Activated effector memory CD4-positive, alpha-beta T cell treated with anti-CD3 and anti-CD28 coated beads, Interleukin-2, amount 50 U/mL, for 16 hours (primary cell): ENCODE measurements at places on chromosomes 13 and 19.

- peak; percentile 98 for DNase-seq
These were observed 10.2 kb downstream of the STAP2 start for GRCh38 chr19:4328243-4328990.

DNA sequence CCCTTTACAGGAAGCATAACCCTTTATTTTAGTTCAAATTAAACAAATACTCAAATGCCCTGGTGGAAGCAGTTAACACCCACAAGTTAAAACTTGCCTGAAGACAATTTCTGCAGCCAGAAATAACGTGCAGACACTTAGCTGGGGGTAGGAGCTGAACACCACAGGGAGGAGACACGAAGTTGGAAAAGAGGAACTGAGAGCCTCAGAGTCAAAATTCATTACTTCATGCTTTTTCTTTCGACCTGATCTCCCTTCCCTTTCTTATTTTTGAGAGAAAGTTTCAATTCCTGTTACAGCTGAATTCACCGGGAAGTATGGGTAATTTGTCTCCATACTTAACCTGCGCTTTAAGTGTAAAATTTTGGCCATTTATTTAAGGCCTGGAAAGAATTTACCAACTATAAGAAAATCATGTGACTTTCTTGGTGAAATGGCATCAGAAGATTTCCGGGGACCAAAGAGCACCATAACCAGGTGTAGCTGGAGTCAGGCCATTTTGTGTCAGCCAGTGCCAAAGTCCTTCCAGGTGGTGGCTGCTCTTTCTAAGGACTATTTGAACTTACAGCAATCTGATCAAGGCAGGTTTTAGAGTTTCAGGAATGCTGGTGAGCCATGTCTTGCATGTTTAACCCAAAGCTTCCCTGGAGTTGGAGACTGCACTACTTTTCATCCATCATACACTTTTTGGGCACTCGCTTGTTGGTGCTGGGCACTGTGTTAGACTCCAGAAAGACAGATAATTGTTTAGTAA lies 46.5 kb upstream of the RCBTB2 start:
- no peak for DNase-seq

DNA sequence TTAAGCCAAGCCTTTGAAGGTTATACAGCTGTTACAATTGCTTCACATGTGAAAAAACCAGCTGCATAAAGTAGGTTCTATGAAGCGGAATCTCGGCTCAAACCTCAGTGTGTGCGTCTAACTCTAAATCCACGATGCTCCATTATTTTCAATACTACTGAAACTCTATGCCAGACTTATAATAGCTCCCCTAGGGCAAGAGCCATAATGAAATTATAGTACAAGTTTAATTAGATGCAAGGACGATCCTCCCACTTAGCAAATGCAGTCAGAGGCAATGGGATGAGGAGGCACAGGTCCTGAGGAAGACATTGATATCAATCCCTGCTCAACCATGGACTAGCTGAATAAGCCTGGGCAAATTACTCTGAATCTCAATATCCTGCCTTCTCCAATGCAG lies 31.1 kb downstream of the SLC7A1 start:
- no peak for DNase-seq

- no peak for DNase-seq
These were observed 991 bp downstream of the OBI1 start for GRCh38 chr13:78657699-78658629.

DNA sequence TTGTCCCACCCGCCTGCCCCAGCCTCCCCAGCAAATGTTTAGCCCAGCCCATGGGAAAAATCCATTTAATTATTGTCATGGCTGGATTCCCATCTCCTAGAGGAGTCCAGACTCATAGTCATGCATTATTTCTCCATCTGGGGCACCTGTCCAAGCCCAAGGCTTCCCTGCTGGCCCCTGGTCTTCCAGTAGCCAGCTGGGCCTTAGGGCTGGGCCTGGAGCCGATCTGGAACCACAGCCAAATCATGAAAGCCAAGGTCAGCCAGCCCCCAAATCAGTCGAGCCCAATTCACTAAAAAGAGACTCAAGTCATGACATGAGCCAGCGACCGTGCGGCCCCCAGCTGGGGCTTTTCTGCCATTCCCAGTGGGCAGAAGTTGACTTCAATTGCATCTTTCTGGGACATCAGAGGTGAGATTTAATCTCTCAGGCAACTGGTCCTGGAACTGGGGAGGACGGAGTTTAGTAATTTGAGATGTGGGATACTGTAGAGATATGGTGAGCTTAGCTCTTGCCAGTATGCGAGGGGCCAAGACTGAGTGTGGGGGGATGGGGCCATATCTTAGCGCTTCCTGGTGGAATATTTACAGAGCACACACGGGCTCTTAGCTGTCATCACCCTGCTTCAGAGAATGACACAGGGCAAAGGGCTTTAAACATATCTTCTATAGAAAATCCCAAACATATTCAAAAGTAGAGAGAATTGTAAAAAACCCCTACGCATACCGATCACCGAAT lies 9.4 kb upstream of the PGLYRP2 start:
- no peak for DNase-seq

GRCh38 chr13:63554157-63554556 lies 2138.5 kb upstream of the PCDH20 start:
- DNase-seq, result no peak

DNA sequence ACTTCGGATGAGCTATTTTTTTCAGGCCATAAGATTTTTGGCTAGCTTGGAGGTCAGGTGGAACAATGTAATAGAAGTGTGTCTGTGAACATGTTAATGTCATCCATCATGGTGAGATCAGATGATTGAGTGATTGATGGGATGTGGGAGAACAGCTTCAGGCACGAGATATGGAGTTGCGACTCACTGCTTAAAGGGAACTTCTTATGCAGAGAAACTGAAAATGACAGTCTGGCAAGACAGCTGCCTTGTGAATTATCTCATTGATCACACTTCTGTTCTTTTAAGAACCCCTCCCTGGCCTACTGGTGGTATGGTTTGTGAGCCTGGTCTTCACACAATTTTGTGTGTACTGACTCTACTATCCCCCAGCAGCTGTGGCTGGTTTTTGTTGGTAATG lies 96.0 kb downstream of the OLFM4 start:
- DNase-seq, result no peak

- DNase-seq, result no peak
These were observed 6.6 kb upstream of the FBXW9 start for GRCh38 chr19:12703046-12703445.
